ENCODE measurements at places on chromosomes 2 and 18.

DNA sequence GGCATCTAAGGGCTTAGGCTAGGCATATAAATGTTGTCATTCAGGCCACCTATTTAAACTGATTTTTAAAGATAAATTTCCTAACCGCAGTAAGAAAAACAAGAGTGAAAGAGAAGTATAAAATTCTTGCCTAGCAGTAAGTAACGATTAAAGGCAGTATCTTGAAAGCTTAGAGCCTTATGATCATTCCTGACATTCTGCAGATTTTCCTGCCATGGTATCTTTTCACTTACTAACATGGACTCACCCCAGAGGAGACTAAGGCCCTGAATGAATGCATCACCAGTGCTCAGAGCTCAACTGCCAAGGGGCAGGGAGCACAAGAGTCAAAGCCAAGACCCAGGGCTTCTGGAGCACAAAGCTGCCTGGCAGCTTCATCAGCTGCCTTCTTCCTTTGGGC lies 133.1 kb downstream of the GCA start:
- DNase-seq, result no peak

GRCh38 chr2:117832905-117833613 lies 18.6 kb downstream of the DDX18 start:
- peak; percentile 29 for DNase-seq

- DNase-seq, result no peak
These were observed 6.1 kb upstream of the RAB17 start for GRCh38 chr2:237596520-237597195.

DNA sequence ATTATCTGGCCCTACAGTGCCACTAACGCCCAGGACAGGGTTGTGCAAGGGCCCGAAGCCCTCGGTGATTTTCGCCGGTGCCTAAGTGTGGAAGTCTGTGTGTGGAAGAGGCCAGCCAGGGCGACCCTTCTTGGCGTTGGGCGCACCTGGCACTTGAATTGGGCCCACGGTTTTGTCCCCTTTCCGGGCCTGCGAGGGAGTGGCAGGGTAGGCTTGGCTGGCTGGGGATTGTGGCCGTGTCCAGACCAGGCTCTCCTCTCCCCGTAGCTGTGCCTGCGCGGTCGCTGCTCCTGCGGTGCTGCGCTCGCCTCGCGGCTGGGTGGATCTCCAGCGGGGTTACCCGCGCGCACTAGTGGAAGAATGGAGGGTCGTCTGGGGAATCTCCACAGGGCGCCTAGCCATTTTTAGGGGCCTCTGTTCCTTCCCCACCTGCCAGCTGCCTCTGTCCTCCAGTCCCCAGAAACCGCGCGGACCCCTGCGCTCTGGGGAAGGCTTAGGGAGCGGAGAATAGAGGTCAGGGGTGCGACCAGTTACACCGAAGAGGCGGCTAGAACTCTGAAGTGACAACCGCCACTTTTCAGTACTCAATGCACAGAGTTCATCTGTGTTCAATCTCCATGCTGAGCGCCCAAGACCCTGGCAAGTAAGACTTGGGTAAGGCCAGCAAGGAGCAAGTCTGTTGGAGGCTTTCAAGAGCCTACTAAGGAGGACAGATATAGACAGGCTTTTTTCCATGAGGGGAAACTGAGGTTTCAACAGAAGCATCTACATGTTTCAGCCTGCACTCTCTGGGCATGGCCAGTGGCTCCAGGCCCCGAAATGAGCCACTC lies 16.0 kb downstream of the EVX2 start:
- DNase-seq, result no peak

DNA sequence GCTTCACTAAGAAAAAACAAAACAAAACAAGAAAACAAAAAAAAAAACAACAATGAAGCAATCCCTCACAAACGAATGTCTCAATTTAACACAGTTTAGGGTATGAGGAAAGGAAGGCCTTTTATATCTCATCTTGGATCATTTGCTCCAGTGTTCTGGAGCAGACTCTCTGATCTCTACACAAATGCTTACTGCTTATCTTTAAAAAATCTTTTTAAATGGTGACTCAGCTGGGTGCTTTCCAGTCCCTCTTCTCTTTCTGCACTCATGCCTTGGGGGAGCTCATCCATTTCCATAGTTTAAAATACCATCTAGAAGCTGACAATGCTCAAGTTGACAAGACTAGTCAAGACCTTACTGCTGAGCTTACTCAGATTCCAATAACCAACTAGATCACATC lies 56.2 kb downstream of the ETAA1 start:
- DNase-seq, result peak; percentile 11

GRCh38 chr18:35371412-35372195 lies 5.5 kb downstream of the ZNF396 start:
- DNase-seq, result peak; percentile 83
